ENCODE measurements at places on chromosomes 5 and 9.
A peak's percentile ranks its signal among the peaks of the same experiment; 100 is the strongest.

DNA sequence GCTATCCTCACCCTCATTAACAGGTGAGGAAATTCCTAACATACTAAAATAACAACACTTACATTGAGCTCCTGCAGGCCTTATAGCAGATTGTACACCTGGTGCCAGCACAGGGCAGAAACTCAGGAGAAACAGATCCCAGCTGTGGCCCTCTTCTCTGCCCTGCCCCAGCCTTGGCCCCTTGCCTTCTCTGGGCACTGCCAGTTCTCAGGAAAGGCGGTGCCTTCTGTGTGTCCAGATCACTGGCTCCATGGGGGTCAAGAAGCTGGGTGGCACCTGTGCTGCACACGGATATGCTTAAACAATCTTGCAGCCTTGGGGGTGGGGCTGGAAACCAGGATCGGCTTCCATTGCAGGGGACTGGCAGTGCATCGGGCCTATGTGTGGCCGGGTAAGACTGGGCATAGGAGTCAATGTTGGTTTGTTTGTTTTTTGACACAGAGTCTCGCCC lies 19.3 kb downstream of the KYAT1 start:
- no peak for DNase-seq

DNA sequence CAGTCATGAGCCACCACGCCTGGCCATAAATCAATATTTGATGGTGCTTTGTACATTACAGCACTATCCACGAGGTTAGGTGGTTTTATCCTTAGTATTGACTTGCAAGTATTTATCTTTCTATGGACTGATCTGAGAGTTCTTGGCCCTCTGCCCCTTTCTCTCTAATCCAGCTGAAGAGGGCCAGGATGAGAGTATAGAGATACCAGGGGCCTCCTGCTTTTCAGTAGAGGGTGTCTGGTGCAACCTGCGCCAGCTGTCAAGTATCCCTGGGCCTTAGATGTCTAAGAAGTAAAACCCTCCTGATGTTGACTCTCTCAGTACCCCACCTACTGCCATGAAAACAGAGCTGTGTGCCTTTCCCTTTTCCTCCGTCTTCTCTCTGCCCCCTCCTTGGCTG lies 153.4 kb downstream of the SLIT3 start:
- no peak for DNase-seq

- peak; percentile 13 for DNase-seq
These were observed 120.6 kb downstream of the TTLL11 start for GRCh38 chr9:121972501-121972981.

DNA sequence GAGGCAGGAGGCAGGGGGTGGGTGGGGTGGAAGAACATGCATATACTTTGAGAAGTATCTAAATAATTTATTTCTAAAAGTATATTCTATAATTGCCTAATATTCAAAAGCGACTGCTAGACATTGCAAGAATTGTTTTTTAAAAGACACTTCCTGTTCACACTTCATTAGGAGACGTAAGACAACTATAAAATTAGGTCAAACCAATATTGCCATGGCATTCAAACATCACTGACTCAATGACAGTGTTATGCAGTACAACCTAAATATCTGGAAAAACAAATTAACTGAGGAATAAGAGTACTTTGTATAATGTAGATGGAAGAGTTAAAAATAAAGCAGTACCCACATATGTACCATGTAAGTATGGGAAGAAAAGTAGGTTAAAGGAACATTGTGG lies 4.5 kb downstream of the CCNH start:
- DNase-seq, result no peak

GRCh38 chr5:111235635-111236034 lies 11.5 kb downstream of the CAMK4 start:
- DNase-seq, result no peak

GRCh38 chr5:137191179-137191578 lies 307.9 kb downstream of the SPOCK1 start:
- no peak for DNase-seq

Measured in NCI-H345 (cell line).